ENCODE measurements at places on chromosomes 6 and 20.

- DNase-seq = no peak
Measured at GRCh38 chr6:19865178-19865577, 28.0 kb downstream of the ID4 start.

GRCh38 chr6:131628726-131629125 lies 684 bp upstream of the MED23 start:
- no peak for DNase-seq

- DNase-seq = no peak
Measured at GRCh38 chr6:2998998-2999617, 586 bp upstream of the NQO2 start.

GRCh38 chr20:51532577-51533191 lies 9.8 kb downstream of the NFATC2 start:
- peak; percentile 55 for DNase-seq

GRCh38 chr6:40473026-40473425 lies 114.1 kb downstream of the LRFN2 start:
- no peak for DNase-seq

- DNase-seq = no peak
Measured at GRCh38 chr20:48411245-48411644, 416.6 kb downstream of the PREX1 start.

DNA sequence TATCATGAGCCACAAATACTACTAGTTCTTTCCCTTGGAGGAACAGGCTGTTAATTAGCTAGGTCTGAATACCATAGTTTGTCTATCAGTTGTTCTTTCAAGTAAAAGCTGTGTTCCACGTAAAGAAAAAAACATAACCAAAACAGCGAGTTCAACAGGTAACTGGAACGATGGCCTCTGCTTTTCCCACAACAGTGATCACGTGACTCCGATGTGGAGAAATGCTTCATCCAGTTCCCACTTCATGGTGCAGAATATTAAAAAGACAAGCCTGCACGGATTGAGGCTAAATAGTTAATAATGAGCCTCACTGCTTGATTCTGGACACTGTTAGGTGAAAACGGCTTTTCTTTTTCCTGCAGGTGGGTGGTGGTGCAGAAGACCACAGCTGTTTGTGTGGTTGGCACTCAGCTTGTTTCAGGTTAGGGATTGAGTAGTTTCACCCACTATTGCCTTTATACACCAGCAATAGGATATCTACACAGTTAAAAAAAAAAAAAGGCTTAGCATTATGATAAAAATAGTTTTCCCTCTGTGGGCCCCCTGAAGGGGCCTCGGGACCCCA lies 88.1 kb downstream of the DACT2 start:
- DNase-seq = no peak

GRCh38 chr6:103672169-103672568 lies 1187.5 kb downstream of the HACE1 start:
- DNase-seq = no peak

DNA sequence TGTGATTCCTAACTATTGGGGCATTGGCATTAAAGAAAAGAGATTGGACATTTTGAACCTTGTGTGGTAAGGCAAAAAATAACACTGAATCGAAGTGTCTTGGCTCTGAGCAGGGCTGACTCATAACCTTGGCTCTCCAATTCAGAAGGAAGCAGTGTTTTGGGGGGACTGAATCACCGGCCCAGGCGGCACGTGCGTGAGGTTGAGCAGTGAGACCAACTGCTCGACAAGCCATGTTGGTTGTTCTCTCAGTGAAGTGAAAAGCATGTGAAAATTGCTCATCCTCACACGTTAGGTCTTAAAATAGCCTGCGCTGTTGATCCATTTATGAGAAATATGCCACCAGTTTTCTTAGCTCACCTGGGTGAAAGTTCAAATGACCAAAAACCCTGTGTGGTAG lies 137.8 kb upstream of the SPACA1 start:
- DNase-seq = no peak

- no peak for DNase-seq
Measured at GRCh38 chr20:39877788-39878187, 811.2 kb downstream of the MAFB start.

DNA sequence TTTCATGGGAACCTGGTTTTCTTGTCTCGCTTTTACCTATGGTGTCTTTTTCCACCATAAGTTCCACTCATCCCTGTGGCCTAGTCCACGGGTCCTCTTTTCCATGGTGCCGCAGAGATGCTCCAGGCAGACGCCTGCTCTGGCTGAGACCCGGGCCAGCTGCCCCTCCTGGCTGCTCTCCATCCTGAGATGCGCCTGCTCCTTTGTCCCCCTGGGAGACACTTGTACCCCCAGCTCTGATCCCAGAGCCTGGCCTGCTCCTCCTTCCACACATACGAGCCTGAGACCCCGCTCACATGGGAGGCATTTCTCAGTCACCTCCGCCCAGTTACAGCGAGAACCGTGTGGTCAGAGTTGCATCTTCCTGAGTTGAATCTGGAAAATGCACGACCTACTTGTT lies 29.6 kb downstream of the RNASET2 start:
- peak; percentile 18 for DNase-seq

GRCh38 chr6:170057961-170058877 lies 232.7 kb downstream of the DLL1 start:
- no peak for DNase-seq

DNA sequence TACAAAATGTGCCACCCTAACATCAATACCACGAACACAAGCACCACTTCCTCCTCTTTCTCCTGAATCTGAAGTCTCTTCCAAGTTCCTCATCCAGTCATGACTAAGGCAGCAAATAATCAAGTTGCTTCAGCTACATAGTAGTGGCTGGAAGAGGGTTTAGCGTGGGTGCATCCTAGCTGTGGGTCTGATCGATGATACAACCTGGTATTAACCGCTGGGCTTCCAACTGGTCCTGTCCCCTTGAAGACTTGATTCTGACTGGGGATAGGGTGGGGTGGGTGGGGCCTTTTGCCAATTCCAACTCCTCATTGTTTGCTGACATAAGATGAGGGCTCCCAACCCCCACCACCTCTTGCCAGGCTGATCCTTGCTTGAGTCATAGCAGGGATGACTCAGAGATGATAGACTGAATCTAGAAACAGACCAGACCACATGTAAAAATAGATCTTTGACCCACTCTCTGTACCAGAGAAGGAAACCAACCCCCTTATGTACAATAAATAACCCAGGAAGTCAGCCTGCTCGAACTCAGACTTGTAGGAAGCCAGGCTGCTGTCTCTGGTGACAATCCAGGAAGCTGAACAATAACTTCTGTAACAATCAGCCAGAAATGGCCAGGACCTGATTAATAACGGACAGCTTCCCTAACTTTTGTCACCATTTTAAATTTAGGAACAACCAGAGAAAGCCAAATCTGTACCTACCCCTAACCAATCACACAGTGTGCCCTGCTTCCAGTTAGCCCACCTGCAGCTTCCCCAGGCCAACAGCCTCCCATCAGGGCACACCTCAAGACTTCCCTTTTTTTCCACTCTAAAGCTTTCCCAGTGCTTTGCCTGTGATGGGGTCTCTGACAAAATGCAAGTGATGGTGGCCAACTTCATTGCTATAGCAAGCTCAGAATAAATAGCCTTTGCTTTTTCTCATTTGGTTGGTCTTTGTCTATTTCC lies 68.9 kb upstream of the FAM184A start:
- DNase-seq = peak; percentile 81

DNA sequence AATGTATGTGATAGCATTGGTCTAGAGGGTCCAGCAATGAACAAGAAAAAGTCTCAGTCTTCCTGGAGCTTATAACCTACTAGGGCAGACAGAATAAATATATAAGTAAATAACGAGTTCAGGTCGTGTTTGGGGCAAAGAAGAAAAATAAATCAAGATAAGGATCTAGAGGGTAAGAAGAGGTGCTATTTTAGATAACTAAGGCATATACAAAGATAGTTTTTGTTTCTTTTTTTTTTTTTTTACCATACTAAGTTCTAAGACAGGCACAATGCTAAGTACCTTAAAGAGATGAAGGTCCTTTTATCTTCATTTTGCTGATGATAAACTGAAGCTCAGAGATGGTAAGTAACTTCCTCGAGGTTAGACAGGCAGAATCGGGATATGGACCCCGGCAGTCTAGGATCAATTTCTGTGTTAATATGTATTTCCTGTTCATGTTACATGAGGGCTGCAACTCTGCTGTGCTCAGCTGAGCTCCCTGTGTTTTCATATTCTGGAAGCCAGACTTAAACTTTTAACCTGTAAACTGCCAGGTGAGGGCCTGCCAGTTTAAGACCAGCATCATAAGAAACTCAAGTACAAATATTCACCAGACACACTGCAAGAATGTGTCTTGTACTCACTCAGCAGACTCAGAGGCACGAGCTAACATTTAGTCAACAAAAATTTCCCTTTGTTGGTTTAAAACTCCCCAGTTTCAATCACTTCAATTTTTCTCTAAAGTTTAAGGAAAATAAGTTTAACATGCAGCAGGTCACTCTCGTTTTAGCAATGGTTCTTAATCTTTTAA lies 23.3 kb downstream of the SESN1 start:
- DNase-seq = no peak

DNA sequence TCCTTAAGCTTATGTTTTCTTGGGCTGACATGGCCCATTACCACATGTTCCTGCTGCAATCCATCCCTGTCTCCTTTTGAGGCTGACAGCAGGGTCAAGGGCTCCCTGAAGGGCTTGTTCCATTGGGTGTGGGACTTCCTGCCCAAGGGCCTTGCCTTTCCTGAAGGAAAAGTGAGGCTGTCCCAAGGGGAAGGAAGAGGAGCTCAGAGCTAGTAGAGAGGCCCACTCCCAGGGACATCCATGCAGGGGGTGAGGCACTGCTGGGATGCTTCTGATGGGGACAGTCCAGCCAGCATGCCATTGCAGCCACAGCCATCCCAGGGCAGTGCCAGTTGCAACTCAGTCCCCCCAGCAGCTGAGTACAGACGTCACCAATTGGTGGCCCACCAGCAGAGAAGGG lies 138.4 kb upstream of the FOXA2 start:
- no peak for DNase-seq

- peak; percentile 68 for DNase-seq
Measured at GRCh38 chr20:50635676-50636600, 55.4 kb downstream of the RIPOR3 start.

DNA sequence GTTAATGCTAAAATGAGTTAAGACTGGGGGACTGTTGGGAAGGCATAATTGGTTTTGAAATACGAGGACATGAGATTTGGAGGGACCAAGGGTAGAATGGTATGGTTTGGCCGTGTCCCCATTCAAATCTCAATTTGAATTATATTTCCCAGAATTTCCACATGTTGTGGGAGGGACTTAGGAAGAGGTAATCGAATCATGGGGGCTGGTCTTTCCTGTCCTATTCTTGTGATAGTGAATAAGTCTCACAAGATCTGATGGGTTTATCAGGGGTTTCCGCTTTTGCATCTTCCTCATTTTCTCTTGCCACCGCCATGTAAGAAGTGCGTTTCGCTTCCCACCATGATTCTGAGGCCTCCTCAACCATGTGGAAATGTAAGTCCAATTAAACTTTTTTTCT lies 12.7 kb downstream of the ZBTB9 start:
- no peak for DNase-seq

- peak; percentile 84 for DNase-seq
Measured at GRCh38 chr20:2872459-2873009, 747 bp upstream of the PTPRA start.

DNA sequence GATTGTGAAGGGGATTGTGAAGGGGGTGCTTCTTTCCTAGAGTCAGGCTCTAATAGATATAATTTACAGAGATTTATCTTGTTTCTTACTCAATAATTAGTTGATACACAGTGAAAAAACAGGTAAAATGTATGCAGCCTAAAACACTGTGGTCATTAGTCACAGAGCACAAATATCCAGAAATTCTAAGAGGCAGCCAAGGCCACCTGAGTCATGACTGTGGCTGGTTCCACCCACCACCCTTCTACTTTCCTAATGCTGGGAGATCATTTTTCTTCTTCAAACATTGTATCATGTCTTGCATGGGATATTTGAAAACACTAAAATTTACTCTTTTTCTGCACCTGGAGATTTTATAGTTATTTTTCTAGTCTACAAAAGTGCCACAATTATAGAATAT lies 181.6 kb downstream of the OTOR start:
- no peak for DNase-seq

DNA sequence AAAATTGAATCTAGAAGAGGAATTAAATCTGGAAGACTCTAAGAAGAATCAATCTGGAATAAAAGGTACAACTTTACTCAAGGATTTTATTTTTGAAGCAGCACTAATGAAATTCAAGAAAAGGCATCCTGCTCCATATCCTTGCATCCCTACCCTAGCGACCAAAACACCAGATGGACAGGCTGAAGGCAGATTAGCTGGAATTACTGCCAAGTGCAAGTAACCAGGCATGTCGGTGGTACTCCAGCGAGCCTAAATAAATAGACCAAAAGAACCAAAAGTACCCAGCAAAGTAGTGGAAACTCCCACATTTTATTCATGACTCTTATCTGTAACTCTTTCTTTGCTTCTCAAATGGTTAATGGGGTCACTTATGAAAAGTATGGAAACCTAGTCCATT lies 21.0 kb downstream of the OPRM1 start:
- DNase-seq = no peak

DNA sequence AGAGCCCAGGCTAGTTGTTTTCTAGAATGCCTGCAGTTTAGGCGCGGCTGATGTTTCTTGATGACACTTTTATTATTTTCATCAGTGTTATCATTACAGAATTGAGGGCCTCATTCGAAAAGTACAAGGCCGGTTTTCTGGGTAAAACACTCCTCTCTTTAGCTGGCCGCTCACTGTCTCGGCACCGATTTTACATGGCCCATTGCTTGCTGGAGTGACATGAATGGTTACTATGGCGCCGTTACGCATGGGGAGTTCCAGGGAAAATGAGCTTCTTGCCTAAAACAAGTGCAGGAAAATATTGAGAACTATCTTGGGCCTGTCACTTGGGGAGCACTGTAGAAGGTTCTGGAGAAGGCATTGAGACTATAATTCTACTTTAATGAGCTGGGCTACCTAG lies 317.8 kb downstream of the CDH4 start:
- no peak for DNase-seq

- no peak for DNase-seq
Measured at GRCh38 chr20:41443691-41444090, 77.1 kb upstream of the EMILIN3 start.

GRCh38 chr20:43515628-43516027 lies 8.1 kb downstream of the L3MBTL1 start:
- no peak for DNase-seq

- no peak for DNase-seq
Measured at GRCh38 chr6:19864285-19864684, 27.1 kb downstream of the ID4 start.

DNA sequence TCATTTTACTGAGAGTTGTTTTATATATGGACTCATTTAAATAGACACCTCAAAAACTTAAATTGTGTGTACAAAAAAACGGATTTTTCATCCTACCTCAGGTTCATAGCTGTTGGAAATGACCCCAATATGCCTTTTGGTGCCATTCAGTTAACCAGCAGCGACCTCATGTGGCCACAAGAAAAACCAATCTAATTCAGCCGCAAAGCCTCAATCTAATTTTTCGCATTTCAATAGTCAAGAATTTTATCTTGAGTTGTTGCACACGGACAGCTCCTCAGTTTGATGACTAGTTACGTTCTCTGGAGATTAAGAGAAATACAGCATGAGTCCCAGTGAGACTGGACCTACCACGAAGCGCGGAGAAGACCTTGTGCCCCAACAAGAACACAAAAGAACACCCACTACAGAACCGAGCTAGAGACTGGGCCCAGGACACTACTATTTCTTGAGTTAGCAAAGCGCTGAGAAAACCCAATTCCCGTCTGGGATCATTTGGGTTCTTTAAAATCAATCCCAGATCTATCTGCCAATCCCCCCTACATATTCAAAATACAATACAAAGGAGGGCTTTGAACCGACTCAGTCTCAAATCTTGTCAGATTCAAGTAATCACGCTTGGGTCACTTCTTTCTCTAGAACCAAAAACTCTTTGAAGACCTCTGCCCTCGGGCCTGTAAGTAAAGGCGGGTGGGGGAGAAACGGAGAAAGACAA lies 1.1 kb downstream of the TCP11 start:
- DNase-seq = peak; percentile 67

Data from activated CD8-positive, alpha-beta memory T cell treated with anti-CD3 and anti-CD28 coated beads, Interleukin-2, amount 10 ng/mL, durations not matched to agents 7 days and 5 days (primary cell).